Natural killer cell treated with Interleukin-12 subunit alpha and Interleukin-12 subunit beta and Interleukin-15 and Interleukin-18, amount 100 ng/mL, for 72 hours (primary cell): ENCODE measurements at places on chromosomes 1 and 21. TPM values are rescaled to one million over a fixed set of nuclear protein-coding genes. Genes with fewer than 3 reads are reported as not detected.

SPRR2A gene
- not detected for total RNA-seq

IL10 gene
- not detected for total RNA-seq

DNA sequence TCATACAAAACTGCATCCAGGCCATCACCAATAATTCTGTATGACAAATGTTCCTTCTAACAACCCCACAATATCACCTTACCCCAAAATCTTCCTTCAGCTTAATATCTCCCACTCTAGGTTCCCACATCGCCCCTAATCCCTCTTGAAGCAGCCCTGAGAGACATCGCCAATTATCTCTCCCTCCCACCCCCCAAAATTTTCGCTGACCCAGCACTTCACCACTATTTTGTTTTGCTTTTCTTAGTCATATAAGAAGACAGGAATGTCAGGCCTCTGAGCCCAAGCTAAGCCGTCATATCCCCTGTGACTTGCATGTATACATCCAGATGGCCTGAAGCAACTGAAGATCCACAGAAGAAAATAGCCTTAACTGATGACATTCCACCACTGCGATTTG is 126.3 kb downstream of the ADGRL4 start:
- DNase-seq, result no peak

DNA sequence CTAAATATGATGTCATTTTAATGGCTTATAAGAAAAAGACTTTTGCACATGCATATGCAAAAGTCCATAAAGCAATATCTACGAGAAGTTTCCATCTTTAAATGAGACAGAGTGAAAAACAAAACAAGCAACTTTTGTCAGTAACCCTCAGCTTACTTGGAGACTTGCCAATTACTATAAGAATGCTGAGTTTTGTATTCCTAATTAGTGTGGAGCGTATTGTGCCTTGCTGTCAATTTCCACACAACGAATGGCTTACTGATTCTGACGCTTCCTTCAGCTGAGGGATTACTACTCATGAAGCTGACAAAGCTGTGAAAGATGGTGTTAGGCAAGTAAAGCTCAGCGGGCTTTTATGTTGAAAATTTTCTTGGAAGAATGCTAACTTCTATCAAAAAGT is 440.4 kb upstream of the ADAMTS5 start:
- no peak for DNase-seq

- DNase-seq, result no peak
Measured at GRCh38 chr1:44151808-44152207, 10.4 kb upstream of the KLF18 start.

DNA sequence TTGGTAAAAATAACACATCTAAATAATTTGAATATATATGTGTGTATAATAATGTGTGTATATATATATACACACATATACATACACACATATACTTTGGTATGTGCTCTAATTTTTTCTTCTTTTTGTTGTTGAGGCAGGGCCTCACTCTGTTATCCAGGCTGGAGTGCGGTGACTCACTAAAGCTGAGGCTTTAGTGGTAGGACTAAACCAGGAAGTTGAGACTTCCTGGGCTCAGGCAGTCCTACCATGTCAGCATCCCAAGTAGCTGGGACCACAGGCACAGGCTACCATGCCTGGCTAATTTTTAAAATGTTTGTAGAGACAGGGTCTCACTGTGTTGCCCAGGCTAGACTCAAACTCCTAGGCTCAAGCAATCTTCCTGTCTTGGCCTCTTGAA is 46.7 kb upstream of the CXADR start:
- no peak for DNase-seq

DNA sequence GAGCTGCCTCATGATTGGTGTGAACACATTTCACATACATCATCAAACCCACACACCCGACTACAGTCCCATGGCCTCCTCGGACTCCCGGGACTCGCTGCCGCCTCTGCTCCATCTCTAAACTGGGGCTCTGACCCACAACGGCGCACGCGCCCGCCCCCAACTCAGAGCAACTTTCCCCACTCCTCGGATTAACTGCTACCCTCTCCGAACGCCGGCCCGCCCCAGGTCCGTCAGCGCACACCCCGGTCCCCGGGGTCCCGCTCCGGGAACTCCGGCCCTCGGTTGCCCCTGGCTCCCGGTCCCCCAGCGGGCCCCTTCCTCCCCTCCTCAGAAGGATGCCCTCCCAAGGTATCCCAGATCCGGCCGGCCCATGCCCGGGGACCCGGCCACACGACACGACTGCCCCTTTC is 740 bp downstream of the DSTYK start:
- DNase-seq, result no peak
